Amniotic stem cell (primary cell): ENCODE measurements at places on chromosomes 7 and 10.
A peak's percentile ranks its signal among the peaks of the same experiment; 100 is the strongest.

DNA sequence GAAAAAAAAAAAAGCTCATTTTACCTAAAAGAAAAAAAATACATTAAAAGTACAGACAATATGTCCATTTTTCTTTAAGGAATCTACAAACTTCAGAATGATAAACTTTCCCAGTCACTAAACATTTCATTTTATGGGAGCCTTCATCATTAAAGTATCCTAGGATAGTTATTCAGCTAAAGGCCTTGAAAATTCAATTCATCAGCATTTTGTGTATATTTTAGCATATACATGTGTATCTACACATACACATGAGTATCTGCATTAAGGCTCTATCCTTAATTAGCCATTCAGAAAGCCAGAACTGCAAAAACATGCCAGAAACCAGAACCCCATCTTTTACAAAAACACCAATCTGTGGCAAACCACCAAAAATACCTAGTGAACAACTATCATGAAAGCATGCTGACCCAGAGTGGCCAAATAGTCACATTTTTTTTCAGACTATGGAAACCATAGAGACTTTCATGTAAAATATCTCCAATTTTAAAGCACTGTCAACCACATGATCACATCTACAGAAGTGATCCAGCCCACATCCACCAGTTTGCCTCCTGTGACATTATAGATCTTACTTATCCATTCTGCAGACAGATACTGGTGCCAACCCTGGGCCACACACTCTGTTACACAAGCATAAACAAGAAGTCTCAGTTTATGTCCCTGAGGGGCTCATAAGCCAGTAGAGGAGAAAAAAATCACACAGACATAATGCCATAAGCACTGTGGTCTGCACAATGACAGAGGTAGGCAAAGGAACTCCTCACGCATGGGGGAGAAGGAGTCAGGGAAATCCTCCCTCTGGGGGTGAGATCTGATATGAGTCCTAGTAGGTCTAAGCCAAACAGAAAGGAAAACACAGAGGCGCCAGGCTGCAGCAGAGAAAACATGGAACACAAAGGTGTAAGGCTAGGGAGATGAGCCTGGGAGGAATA, 79.2 kb downstream of the SRPK2 start:
- no peak for DNase-seq

GRCh38 chr7:74625446-74625845, 32.1 kb upstream of the GTF2I start:
- peak; percentile 41 for DNase-seq

GRCh38 chr10:92747600-92747999, 57.8 kb downstream of the HHEX start:
- no peak for DNase-seq

DNA sequence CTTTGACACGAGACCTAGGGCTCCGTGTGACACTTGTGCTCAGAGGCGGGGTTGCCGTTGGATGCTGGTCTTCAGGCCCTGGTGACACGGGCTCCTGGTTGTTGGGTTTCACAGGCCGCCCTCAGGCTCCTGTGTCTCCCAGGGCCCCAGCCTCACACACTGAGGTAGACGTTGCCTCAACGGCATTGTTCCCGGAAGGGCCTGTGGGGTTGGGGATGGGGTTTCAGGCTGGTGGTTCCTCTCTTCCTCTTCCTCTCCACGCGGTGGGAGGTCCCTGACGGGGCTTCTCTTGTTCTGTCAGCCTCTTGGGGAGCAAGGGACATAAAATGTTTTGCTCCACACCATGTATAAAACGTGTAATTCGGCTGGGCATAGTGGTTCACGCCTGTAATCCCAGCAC, 125.1 kb downstream of the TRRAP start:
- DNase-seq = no peak

GRCh38 chr10:33817605-33818004, 483.1 kb upstream of the NRP1 start:
- no peak for DNase-seq

GRCh38 chr7:157977306-157977705, 610.3 kb downstream of the PTPRN2 start:
- no peak for DNase-seq

GRCh38 chr7:98702021-98702420, 84.9 kb downstream of the NPTX2 start:
- DNase-seq = no peak

GRCh38 chr10:76281659-76282058, 850.2 kb downstream of the LRMDA start:
- no peak for DNase-seq

DNA sequence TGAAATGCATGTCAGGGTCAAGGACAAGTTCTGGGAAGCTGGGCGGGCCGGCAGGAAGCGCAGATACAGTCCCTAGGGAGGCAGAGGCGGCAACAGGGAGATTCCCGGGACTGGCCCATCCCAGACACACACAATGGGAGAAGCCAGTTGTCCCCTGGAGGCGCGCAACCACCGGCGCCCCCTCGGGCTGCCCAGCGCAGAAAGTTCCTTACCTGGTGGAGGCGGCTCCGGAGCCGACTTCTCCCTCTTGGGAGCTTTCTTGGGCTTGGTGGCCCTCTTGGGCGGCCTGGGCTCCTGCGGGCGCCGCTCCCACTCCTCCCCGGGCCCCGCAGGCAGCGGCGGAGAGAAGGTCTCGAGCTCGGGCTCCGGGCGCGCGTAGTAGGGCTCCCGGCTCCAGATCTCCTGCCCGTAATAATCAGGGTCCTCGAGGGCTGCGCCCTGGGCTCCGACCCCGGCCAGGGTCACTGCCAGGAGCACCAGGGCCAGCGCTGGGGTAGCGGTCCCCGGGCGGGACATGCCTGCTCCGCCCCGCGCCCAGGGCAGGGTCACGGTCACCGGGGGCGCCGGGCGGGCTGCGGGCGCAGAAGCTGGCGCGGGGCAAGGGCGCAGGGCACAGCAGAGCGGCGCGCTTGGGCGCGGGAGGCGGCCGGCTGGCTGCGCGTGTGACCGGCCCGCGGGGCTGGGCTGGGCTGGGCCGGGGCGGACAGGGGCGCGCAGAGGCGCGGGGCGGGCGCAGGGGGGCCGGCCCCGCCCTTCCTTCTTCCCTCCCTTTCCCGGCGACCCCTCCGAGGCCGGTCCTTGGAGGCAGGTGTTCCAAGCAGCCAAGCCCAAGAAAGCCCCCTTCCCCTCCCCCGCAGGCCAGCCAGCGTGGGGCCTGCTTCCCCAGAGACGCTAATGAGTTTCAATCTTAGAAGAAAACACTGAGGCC, at the start of gene CPXM2:
TSS of gene CPXM2 (minus strand) at position 664 of the 928 bp plus-strand sequence. CDS start at position 516, 148 bp downstream.
- DNase-seq = no peak

GRCh38 chr10:132453470-132453861, 56.5 kb downstream of the PWWP2B start:
- no peak for DNase-seq

DNA sequence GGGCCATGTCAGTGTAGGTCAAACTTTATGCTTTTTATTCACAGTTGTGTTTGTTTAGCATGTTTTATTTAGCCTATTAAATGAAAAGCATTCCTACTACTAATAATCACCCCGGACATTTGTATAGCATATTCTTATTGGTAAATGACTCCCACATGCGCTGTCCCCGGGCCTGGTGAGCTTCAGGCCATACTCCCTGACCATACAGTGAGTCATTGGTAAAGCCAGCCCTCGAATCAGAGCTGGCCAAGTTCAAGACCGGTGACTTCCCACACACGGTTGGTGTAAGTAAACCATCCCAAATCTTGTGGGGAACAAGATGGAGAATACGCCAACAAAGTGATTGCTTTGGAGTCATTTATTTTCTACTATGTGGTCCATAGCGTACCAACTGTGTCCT, 238.7 kb upstream of the TCF7L2 start:
- no peak for DNase-seq

DNA sequence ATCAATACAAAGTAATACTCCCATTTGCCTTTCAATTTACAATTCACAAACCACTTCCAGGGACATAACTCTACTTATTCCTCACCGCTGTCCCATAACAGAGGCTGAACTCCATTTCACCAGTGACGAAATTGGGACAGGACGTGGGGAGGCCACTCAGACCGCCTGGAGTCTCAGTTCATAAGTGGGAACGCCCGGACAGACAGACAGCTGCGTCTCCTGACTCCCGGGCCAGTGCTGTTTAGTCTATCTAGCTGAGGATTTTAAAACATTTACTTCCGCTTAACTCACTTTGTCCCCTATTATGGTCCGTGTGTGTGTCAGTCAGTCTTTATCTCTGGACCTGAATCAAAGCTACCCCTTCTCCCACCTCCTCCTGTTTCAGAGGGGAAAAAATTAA, 67.4 kb upstream of the ZNF438 start:
- DNase-seq = no peak

- DNase-seq = no peak
Measured at GRCh38 chr7:26618449-26618848, 245.9 kb downstream of the SKAP2 start.

DNA sequence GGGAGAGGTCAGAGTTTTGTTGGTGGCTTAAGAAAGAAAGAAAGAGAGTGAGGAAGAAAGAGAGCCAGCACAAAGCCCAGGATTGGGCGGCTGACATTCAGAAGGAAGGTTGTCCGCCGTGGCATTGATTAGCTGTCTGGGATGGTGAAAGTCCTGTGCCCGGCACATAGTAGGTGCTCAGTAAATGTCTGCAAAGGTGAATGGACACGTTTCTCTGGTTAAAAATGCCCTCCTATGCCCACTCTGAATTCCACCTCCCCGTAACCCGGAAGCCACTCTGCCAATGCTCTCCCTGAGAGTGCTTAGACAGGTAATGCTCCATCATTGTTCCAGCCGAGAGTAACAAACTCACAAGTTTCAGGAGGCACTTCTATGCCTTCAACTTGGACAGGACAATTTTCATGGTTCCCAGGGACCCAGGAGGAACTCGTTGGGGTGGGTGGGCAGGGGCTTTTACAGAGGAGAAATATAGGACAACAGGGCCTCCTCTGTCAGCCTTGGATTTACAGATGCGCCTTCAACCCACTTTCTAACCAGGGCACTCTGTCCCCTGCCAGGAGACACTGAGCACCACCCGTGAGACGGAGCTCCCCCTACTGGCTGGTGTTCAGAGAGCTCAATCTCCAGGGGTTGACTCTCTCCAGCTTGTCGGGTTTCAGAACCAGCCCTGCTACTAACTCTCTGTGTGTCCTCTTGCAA, 411.5 kb upstream of the ZMIZ1 start:
- DNase-seq = peak; percentile 7

- DNase-seq = no peak
Measured at GRCh38 chr10:116510565-116510964, 35.2 kb upstream of the PNLIP start.

DNA sequence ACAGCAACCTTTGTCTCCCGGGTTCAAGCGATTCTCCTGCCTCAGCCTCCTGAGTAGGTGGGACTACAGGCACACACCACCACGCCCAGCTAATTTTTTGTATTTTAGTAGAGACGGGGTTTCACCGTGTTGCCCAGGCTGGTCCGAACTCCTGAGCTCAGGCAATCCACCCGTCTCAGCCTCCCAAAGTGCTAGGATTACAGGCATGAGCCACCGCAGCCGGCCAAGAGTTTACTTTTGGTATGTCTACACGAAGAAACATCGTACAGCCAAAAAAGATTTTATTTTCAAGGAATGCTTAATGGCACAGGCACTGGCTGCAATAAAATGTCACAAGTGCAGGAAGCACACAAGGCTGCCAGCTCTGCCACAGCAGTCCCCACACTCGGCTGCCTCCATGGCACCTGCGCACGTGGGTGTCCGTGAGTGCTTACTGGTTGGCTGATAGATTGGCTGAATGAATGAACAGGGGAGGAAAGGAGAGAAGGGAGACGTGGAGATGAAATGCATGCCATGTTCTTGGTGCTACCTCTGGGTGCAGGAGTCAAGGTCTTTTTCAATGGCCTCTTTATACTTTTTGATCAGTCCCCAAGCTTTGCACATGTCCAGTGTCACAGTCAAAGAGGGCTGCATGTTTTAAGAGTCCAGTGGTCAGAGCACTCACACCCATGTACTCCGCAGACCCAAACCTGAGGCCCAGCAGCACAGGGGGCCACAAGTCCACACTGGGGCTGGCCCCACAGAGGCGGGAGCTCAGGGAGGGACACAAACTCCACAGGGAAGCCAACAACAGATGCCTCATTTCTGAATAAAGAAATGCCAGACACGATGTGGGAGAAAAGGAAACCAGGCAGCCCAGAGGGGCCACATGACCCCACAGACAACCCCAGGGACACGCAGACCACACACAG, 198.2 kb downstream of the MAD1L1 start:
- no peak for DNase-seq

GRCh38 chr10:80202934-80203834, 2.2 kb downstream of the ANXA11 start:
- DNase-seq = no peak

GRCh38 chr10:123327896-123328295, 173.7 kb downstream of the BUB3 start:
- DNase-seq = no peak

GRCh38 chr7:90771281-90771680, 175.2 kb downstream of the CDK14 start:
- DNase-seq = no peak

GRCh38 chr7:27141923-27142579, 1.4 kb downstream of the HOXA5 start:
- no peak for DNase-seq

GRCh38 chr10:11116361-11116760, 98.7 kb downstream of the CELF2 start:
- DNase-seq = no peak

DNA sequence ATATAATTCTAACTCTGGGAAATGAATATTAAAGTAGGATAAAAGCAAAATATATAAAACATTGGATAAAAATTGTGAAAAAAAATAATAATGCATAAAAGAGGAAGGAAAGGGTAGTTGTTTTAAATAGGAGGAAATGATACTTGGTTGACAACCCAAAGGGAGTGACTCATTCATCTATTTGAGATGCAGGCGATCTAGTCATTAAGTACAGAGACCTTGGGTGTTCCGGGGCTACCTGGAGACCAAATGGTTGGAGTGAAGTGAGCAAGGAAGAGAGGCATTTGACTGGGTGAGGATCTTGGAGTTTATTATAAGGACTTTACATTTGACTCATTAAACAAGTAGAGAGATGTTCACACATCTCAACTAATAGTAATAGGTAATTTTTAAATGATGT, 111.0 kb downstream of the LRRTM3 start:
- no peak for DNase-seq

DNA sequence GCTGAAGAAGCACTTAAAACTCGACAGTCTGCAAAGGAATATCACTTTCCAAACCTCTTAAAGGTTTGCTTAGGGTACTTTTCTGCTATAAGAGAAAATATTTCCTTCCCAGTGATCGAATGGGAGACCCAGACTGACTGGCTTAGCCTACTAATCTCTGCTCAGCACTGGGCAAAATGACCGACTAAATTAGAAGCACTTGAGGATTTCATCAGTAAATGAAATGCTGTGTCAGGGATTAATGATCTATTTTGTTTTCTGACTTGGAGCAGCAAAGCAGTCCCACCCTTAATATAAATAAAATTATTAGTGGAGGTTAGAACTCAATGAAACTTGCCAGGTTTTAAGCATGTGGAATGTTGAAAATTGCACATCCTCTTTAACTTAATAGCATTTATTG, 411.6 kb downstream of the NEBL start:
- no peak for DNase-seq

DNA sequence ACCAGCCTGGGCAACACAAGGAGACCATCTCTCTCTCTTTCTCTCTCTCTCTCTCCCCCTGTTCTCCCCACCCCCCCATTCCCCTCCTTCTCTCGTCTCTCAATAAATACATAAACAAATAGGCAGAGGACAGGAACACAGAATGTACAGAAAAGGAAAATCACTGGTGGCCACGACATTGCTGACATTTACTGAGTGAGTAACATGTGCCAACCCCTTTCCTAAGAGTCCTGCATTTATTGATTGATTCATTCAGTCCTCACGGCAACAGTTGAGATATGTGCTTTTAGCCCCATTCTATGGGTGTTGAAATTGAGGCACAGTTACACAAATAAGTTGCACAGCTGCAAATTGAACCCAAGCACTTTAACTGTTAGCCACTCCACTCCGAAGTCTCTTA, 114.3 kb upstream of the SAMD8 start:
- DNase-seq = no peak

- no peak for DNase-seq
Measured at GRCh38 chr10:12228851-12229250, 32.9 kb downstream of the CDC123 start.
